GM23248 (cell line): ENCODE measurements at places on chromosomes 12 and 14. TPM values are rescaled to one million over a fixed set of nuclear protein-coding genes. Genes with fewer than 3 reads are reported as not detected.
A peak's percentile ranks its signal among the peaks of the same experiment; 100 is the strongest.

DNA sequence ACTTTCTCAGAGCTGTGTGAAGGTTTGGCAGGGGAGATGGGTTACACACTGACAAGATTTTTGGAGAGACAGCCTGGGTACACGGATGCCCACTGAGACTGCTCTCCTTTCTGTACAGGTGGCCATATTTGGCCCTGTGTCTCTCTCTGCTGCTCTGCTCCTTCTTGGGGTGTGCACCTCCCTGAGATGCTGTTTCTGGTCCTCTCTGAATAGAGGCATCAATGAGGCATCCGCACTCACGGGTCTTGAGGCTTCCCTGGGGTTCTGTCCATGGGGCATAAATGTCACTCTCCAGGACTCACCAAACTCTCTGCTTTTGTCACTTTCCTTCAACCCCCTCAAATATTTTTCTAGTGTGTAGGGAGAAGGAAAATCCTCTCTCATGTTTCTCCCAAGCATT lies 77.5 kb downstream of the TTC8 start:
- H3K36me3 ChIP-seq, result no peaks in the 10 kb centered on the region
- no peak overlapping the region for H3K4me3 ChIP-seq
- no peaks in the 10 kb centered on the region for H3K27me3 ChIP-seq

- no peak overlapping the region for H3K4me3 ChIP-seq
- no peaks in the 10 kb centered on the region for H3K27me3 ChIP-seq
- H3K4me1 ChIP-seq, result peaks cover 6% of the 10 kb centered on the region
- H3K27ac ChIP-seq, result no peak overlapping the region
- no peaks in the 10 kb centered on the region for H3K36me3 ChIP-seq
Observed at GRCh38 chr12:46332260-46332659, 40.3 kb downstream of the SLC38A2 start.

- H3K27ac ChIP-seq, result peak overlapping the region; percentile 60
- DNase-seq, result peak; percentile 82
- H3K4me3 ChIP-seq, result peak overlapping the region; percentile 40
- peaks cover 30% of the 10 kb centered on the region for H3K4me1 ChIP-seq
Observed at GRCh38 chr14:89813617-89814031, 140.9 kb downstream of the EFCAB11 start.

DNA sequence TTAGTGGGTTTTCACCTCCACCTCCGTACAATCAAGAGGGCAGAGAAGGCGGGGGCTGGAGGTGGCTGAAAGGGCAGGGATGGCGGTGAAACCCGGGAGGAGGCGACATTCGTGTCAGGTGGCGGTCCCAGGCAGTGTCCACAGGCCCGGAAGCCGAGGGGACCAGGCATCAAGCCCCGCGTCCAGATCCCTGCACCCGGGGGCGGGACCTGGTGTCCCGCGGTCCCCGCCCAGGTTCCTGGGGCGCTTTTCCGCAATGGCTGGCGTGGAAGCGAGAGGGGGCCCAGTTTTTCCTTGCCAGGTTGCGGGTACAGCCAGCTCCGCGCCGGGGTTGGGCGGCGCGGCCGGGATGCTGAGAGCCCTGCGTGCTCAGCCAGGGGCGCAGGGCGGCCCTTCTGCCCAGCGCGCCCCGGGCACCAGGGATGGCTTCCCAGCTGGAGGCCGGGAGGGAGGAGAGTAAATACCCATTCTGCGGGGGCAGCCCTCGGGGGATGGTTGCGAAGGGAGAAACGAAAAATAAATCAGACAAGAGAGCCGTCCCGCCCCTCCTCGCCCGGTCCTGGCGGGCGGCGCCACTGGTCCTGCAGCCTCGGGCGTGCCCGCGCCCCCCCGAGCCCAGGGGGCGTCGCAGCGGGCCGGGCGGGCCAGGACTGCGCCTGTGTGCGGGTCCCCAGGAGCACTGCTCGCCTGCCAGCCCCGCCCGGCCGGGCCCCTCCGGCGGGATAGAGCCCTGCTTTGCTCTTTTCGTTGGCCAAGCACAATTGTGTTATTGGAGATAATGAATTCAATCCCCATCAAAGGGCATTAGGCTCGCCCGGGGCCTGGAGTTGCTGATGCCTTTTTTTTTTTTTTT lies 11.5 kb downstream of the FOXA1 start:
- no peak overlapping the region; the same call in 1 of the 2 replicates for H3K4me3 ChIP-seq
- peaks cover 74% of the 10 kb centered on the region for H3K27me3 ChIP-seq
- no peak overlapping the region for H3K27ac ChIP-seq
- H3K36me3 ChIP-seq, result no peaks in the 10 kb centered on the region

- peak; percentile 78 for DNase-seq
- H3K27ac ChIP-seq, result peak overlapping the region; percentile 54
- H3K27me3 ChIP-seq, result no peaks in the 10 kb centered on the region
- H3K4me1 ChIP-seq, result peaks cover 19% of the 10 kb centered on the region
- no peak overlapping the region for H3K4me3 ChIP-seq
- no peaks in the 10 kb centered on the region for H3K36me3 ChIP-seq
Observed at GRCh38 chr12:80033448-80033847, 65.9 kb upstream of the OTOGL start.

KCNA5 gene
- polyA plus RNA-seq, result not detected in 2 replicates

DNA sequence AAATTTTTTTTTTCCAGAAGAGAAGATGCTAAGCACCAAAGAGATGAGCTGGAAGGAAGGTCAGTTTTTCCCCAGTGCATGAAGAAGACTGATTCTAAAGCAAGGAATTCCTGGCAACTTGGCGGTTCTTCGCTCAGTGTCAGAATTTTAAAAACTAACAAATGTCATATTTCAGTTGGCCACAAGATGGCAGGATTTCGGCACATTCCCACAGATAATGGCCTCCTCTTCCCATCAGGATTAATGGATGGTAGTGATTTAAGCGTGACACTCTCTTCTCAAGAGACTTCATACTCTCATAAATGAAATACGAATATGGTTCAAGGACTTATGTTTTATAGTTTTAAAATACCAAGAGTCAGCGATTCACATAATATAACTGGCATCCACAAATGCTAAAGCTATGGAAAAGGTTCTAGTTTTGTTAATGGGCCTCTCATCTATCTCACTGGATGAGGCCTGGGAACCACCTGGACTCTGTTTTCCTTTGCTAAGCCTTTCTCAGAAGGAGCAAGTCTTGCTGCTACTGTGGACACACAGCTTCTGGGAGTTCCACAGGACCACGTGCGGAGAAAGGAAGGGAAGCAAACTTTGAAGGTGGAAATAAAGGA lies 46.1 kb upstream of the PTPRO start:
- no peaks in the 10 kb centered on the region for H3K36me3 ChIP-seq
- no peaks in the 10 kb centered on the region for H3K27me3 ChIP-seq
- H3K27ac ChIP-seq, result no peak overlapping the region
- H3K4me1 ChIP-seq, result peaks cover 19% of the 10 kb centered on the region

GRCh38 chr12:42603246-42603990 lies 13.9 kb upstream of the PRICKLE1 start:
- no peaks in the 10 kb centered on the region for H3K4me1 ChIP-seq
- H3K36me3 ChIP-seq, result no peaks in the 10 kb centered on the region
- DNase-seq, result no peak
- H3K27ac ChIP-seq, result no peak overlapping the region

DNA sequence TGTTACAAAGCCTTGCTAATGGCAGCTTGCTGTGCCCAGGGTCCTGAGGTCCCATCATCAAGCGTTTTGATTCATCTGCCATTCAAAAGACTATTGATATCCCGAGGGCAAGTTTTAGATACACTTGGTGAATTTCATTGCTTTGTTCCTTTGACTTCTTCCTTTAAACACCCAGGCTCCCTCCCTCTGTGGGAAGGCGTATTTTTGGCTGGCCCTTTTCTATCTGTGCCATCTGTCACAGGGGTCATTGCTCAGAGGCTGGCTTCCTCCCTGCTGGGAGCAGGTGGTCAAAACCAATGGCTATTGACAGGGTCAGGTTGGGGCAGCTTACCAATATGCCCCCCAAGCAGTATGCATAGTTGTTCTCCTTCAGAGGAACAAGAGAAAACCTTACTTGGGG lies 40.0 kb downstream of the SCN8A start:
- DNase-seq, result no peak
- H3K27me3 ChIP-seq, result no peaks in the 10 kb centered on the region
- no peak overlapping the region for H3K4me3 ChIP-seq
- no peaks in the 10 kb centered on the region for H3K36me3 ChIP-seq
- H3K4me1 ChIP-seq, result peaks cover 46% of the 10 kb centered on the region

GRCh38 chr14:92955381-92955780 lies 32.4 kb downstream of the CHGA start:
- DNase-seq, result no peak
- H3K36me3 ChIP-seq, result no peaks in the 10 kb centered on the region
- no peaks in the 10 kb centered on the region for H3K4me1 ChIP-seq
- H3K27me3 ChIP-seq, result no peaks in the 10 kb centered on the region
- no peak overlapping the region for H3K4me3 ChIP-seq
- H3K27ac ChIP-seq, result no peak overlapping the region

CLEC2A gene
- not detected in 2 replicates for polyA plus RNA-seq

DNA sequence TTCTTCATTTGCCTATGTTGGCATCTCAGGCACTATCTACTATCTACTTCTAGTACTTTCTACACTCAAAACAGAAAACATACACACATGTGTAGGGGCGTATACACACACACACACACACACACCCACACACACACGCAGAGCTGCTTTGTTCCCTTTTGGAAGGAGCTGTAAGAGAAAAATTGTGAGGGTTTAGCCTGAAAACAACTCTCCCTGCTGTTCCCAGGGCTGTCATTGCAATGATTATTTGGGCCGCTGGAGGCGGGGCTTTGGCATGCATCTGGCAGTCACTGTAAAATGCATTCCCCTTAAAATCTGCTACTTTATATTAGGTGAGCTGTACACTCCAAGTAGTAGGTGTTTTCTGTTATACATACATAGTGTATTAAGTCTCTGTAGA lies 29.1 kb upstream of the SLC38A2 start:
- H3K4me1 ChIP-seq, result peaks cover 59% of the 10 kb centered on the region
- DNase-seq, result peak; percentile 82
- peak overlapping the region; percentile 78 for H3K27ac ChIP-seq
- no peaks in the 10 kb centered on the region for H3K36me3 ChIP-seq
- H3K4me3 ChIP-seq, result peak overlapping the region; percentile 36; the same call in 1 of the 2 replicates

DNA sequence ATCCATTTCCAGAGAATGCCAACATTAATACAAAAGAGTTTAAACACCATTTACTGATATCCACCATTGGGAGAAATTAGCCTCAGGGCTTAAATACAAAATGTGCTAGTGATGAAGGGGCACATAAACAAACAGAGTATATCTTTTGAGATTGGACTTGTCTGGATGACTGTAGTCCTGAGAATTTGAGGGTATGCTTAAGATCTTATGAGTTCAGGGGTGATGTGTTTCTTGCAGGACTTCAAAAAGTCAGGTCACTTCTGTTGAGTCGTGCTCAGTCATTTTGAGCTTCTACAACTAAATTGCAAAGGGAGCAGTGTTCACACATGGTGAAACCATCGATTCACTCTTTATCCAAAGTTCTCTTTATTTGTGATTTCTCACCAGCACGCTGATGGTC lies 425.7 kb downstream of the ATP23 start:
- peak; percentile 42 for DNase-seq
- H3K36me3 ChIP-seq, result no peaks in the 10 kb centered on the region
- H3K27me3 ChIP-seq, result no peaks in the 10 kb centered on the region
- peaks cover 55% of the 10 kb centered on the region for H3K4me1 ChIP-seq
- H3K27ac ChIP-seq, result 0 out of 2 replicates have a peak overlapping the region, but pooled peaks have one; percentile 5

- H3K36me3 ChIP-seq, result no peaks in the 10 kb centered on the region
- no peak overlapping the region for H3K4me3 ChIP-seq
- DNase-seq, result no peak
- H3K27ac ChIP-seq, result no peak overlapping the region
- H3K4me1 ChIP-seq, result no peaks in the 10 kb centered on the region
Observed at GRCh38 chr12:131386167-131386521, 324.7 kb upstream of the SFSWAP start.

- H3K27ac ChIP-seq, result no peak overlapping the region
- DNase-seq, result no peak
- H3K4me3 ChIP-seq, result no peak overlapping the region
- no peaks in the 10 kb centered on the region for H3K4me1 ChIP-seq
Observed at GRCh38 chr14:94974893-94975292, 182.4 kb downstream of the DICER1 start.

DNA sequence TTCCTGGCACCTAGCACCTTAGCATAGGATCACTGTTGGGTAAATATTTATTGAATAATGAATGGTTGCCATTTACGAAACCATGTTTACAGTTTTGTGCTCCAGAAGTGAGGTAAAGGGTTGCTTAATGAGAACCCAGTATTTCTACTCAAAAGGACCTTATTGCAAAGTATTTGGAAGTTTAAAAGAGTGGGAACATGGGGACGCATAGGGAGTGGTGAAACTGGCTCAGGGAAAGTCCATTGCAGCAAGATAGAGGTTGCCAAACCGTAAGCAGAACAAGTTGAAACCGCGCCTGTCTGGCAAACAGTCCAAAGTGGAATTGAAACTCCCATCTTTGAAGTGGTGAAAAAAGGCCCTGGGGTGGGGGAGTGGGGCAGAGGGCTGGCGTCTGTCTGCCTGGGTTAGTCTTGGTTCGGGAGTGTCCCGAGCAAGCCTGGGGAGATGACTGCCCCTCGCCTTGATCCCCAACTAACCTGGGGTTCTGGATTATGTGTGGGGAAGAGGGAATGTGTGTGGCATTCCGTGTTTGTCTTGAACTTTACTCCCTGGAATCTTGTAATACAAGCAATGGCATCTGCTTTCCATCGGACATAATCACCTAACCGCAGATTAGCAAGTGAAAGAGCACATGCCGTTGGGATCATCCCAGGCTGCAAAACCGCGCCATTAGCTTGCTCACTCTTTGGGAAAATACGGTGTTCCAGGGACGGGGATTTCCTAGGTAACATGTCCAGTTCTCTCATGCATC lies 7.2 kb downstream of the ALDH2 start:
- H3K27ac ChIP-seq, result no peak overlapping the region; the same call in 1 of the 2 replicates
- no peaks in the 10 kb centered on the region for H3K27me3 ChIP-seq
- no peaks in the 10 kb centered on the region for H3K36me3 ChIP-seq
- H3K4me3 ChIP-seq, result peak overlapping the region; percentile 43

SLC25A21 gene
- 0.26 and 0.79 TPM in 2 replicates for polyA plus RNA-seq

GRCh38 chr12:128734371-128734770 lies 89.4 kb downstream of the SLC15A4 start:
- H3K27ac ChIP-seq, result no peak overlapping the region
- H3K4me3 ChIP-seq, result no peak overlapping the region
- no peaks in the 10 kb centered on the region for H3K36me3 ChIP-seq
- DNase-seq, result no peak
- H3K4me1 ChIP-seq, result no peaks in the 10 kb centered on the region
- no peaks in the 10 kb centered on the region for H3K27me3 ChIP-seq
